ENCODE measurements at places on chromosomes 4 and X.

GRCh38 chr4:28360681-28361080, 1500.0 kb downstream of the STIM2 start:
- DNase-seq = no peak

GRCh38 chr4:66628146-66628545, 917.2 kb downstream of the CENPC start:
- DNase-seq = no peak

GRCh38 chr4:95092766-95093165, 335.0 kb downstream of the BMPR1B start:
- no peak for DNase-seq

DNA sequence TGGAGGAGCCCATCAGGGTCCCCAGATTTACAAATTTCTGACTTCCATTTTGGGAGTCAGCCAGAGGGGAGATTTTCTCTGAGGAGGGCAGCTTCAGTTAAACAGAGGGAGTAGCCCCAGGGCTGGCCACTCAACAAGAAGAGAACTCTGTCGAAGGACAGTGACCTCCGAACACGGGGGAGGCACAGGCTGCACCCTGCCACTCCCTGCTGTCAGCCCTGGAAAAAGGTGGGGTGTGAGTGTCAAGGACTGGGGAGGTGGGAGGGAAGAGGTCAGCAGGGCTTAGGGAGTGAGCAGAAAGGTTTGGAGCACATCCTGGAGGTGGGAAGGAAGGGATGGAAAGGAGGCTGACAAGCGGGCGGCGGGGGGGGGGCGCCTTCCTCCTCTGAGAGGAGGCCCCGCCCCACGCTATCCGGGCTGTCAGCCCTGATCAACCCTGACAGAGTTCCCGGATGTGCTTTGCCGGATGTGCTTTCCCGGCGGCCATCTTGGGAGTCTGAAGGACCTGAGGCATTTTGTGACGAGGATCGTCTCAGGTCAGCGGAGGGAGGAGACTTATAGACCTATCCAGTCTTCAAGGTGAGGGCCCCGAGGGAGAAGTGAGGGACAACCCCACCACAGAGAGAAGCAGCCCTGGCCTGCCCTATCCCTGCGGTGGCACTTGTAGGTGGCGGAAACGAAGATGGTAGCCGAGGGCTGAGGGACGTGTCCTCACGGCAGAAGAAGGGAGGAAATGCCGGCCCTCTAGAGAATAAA, at the start of gene MAGEC1:
TSS of gene MAGEC1 (plus strand) at position 495 of the 756 bp plus-strand sequence. CDS start 1,179 bp downstream, outside the sequence.
- DNase-seq = no peak

DNA sequence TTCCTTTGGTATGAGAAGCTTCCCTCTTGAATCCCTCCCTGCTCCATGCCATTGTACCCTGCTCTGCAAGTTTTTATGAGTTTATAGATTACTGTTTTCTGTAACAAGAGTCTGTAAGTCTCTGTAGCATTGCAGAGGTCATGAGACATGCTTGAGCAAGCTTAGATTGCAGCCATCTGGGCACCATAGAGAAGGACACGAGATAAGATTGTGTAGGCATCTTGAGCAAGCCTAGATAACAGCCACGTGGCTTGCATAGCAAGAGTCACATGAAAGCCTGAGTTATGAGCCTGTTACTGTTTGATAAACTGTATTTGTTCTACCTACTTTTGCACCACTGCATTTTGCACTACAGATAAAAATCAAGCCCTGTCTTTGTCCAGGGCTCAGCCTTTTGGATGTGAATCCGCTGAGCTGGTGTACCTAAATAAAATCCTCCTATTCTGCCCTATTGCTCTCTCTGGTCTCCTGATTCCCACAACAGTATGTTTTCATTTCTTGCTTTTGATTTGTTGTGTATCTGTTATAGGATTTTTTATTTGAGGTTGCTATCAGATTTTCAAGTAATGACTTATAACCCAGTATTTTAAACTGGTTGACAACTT, 127.4 kb upstream of the ANKRD50 start:
- no peak for DNase-seq

GRCh38 chr4:168241953-168242352, 76.6 kb downstream of the DDX60 start:
- DNase-seq = no peak

DNA sequence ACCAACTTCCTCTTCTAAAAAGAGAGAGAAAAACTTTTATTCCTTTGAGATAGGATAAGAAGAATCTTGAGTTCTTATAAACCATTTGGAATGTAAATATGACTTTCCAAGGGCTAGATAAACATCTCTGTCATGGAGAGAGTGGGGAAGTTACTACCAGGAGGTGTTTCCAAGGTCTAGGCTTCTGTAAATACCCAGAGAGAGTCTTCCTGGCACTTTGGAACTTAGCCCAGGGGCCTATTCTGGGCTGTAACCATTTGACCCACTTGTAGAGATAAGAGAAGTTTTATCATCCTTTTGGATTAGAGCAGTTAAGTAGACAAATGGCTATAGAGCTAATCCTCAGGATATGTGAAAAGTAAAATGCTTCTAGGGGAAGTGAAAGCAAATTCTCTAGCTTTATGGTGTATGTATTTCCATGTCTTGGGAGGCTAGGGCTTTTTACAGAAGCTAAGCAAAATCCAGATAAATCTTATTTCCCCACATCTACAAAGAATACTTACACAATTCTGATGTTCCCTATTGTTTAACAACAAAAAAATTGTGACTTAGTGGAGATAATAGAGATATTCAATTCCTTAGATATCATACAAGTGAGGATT, 51.1 kb downstream of the MCUB start:
- DNase-seq = no peak

- DNase-seq = no peak
Observed at GRCh38 chr4:104941661-104942062, 205.0 kb upstream of the TET2 start.
